ENCODE measurements at places on chromosomes 12 and 14.

DNA sequence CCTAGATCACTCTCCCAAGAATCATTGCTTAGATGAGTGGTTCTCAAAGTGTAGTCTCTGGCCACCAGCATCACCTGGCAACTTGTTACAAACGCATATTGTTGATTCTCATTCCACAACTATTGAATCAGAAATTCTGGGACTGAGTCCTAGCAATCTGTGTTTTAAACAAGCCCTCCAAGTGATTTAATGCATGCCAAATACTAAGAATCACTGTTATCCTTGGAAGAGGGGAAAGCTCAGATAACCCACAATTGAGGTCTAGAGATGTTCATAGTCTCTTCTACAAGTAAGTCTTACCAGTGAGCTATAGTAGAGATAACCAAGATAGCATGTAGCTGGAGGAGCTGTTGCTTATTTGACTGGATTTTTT is 666.6 kb downstream of the DIO2 start:
- DNase-seq: no peak

DNA sequence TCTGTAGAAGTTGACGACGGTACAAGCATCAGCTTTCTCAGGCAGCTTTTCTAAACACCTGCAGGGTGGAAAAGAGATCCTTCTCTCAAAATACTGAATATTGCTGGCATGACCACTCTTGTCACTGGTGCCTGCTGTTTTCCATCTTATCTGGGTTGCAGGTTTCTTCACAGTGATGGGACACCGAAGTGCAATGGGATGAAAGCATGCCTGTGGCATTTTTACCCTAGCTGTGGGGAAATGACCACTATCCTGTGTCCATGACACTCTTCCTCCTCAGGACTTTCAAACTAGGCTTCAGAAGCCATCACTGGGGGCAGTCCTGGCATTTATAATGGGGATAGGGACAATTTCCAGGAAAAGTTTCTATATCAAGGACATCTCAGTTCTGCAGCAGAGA is 98.5 kb downstream of the ETV6 start:
- no peak for DNase-seq

GRCh38 chr12:102638777-102639176 is 158.4 kb upstream of the IGF1 start:
- DNase-seq: no peak

GRCh38 chr12:2364631-2365051 is 311.9 kb downstream of the CACNA1C start:
- no peak for DNase-seq

GRCh38 chr14:72651081-72651480 is 242.8 kb downstream of the DPF3 start:
- no peak for DNase-seq

DNA sequence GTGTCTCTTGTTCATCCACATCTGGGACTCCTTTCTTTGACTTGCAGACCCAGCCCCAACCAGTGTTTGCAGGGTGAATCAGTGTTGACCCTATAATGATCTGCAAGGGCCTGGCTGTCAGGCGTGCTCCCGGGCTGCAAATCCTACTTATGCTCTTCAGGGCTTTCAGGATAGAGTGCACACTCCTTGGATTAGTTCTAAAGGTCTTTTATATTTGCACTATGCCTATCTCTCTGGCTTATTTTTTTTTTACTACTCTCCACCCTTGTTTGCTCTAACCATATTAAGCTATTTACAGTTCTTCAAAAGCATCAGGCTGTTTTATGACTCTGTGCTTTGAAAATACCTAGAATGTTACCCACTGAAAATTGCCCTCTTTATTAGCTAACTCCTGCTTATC is 4.3 kb upstream of the PRICKLE1 start:
- DNase-seq: no peak

Measured in hematopoietic multipotent progenitor cell treated with erythropoietin and hydrocortisone succinate and interleukin-3 and kit ligand, for 15 days (in vitro differentiated cells).